ENCODE measurements at places on chromosomes 2 and 18. TPM values are rescaled to one million over a fixed set of nuclear protein-coding genes. Genes with fewer than 3 reads are reported as not detected.

Gene IL1R2
- total RNA-seq = 0.46 TPM

Gene LONRF2
- 0.15 TPM for total RNA-seq

Gene ST8SIA5
- under 0.01 TPM for total RNA-seq

Gene TSPYL6
- total RNA-seq = not detected

Gene TTN
- total RNA-seq = 1.3 TPM

Gene DSG2
- under 0.01 TPM for total RNA-seq

Gene GAREM1
- 0.32 TPM for total RNA-seq

Gene FOXD4L1
- total RNA-seq = not detected

Gene SLC9A4
- total RNA-seq = not detected

Gene ALKAL2
- not detected for total RNA-seq

Gene RAB6C
- not detected for total RNA-seq

Gene AGAP1
- 4.9 TPM for total RNA-seq

Gene MROH2A
- not detected for total RNA-seq

Gene PIKFYVE
- 28.4 TPM for total RNA-seq

Gene ELOA2
- not detected for total RNA-seq

Gene FEV
- not detected for total RNA-seq

Gene DPP4
- 69.3 TPM for total RNA-seq

Gene CCDC74A
- 4.9 TPM for total RNA-seq

Gene CYP26B1
- total RNA-seq = under 0.01 TPM

Gene SATB2
- 0.32 TPM for total RNA-seq

Gene KIF1A
- under 0.01 TPM for total RNA-seq

Gene SCN3A
- total RNA-seq = under 0.01 TPM

Gene SERPINB13
- not detected for total RNA-seq

Gene PIEZO2
- total RNA-seq = 2.6 TPM

Gene ADAM17
- 63.7 TPM for total RNA-seq

Gene IL1RL2
- total RNA-seq = under 0.01 TPM

Gene VIL1
- total RNA-seq = not detected

Gene PTPRN
- total RNA-seq = under 0.01 TPM

Gene HAAO
- not detected for total RNA-seq

Gene TMEM178A
- total RNA-seq = not detected

Gene LCT
- not detected for total RNA-seq

Gene CIB4
- not detected for total RNA-seq

Gene CCDC142
- total RNA-seq = 22.9 TPM

Gene DSC1
- total RNA-seq = not detected

Gene C2orf74
- total RNA-seq = 1.7 TPM

Gene FBXO36
- total RNA-seq = 1.7 TPM

Gene ITSN2
- total RNA-seq = 40.6 TPM

Gene COLEC12
- total RNA-seq = 27.1 TPM

Gene CTAGE1
- total RNA-seq = not detected

Gene MAPK4
- total RNA-seq = not detected

Gene AOX1
- 0.32 TPM for total RNA-seq

Gene PRSS56
- not detected for total RNA-seq

Measured in epithelial cell of umbilical artery (primary cell).